ENCODE measurements at places on chromosomes 12 and 14.

GRCh38 chr12:5620896-5621295 lies 189.0 kb downstream of the NTF3 start:
- DNase-seq: no peak

DNA sequence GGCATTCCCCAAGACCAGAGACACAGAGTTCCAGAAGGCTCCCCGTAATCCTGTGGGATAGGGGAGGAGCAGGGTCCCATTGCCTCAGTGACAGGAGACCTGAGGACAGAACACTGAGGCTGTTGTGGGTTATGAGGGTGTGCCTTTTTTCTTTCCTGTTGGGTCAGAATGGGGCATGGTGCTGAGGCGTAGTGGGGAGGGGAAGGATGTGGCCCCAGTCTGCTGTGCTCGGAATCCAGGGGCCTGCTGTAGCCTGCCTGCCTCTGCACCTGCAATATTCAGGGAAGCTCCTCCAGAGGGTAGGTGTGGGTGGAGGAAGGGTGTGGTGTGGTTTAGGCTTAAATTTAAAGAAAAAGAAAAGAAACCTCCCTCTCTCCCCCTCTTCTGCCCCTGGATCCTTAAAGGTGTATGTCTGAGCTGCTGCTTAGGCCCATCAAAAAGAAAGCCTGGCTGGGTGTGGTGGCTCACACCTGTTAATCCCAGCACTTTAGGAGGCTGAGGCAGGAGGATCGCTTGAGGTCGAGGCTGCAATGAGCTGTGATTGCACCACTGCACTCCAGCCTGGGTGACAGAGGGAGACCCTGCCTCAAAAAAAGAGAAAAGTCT lies 18.7 kb downstream of the PLEKHG3 start:
- DNase-seq: no peak

DNA sequence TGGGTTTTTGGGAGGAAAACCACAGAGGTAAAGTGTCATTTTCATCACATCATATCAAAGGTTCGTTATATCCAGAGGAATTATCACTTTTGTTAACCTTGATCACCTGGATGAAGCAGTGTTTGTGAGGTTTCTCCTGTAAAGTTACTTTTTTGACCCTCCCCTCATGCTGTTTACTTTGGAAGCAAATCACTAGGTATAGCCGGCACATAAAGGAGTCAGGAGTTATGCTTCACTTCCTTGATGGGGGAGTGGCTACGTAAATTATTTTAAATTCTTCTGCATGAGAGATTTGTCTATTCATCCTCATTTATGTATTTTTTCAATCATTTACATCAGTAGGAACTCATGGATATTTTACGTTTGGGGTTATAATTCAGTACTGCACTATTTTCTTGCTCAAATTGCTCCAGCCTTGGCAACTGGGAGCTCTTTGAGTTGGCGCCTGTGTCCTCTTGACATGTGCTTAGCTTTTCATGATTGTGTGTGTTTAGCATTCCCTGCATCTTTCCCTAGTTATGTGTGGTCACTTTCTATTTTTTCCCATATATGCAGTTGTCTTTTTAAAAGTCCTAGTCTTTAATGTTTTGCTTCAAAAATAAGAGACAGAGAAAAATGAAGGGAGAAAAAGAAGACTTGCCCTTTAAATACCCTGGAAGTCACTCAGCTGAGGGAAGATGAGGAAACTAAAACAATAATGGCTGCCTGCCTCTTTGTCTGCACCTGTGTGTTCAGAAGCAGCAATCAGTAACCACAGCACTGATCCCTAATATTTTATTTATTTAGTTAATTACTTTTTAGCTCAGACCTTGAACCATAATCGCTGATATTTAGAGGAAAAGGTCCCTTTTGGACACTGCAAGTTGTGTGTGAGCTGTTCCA lies 62.1 kb downstream of the ZNF641 start:
- DNase-seq: no peak

GRCh38 chr14:32629236-32629635 lies 300.1 kb downstream of the AKAP6 start:
- no peak for DNase-seq

DNA sequence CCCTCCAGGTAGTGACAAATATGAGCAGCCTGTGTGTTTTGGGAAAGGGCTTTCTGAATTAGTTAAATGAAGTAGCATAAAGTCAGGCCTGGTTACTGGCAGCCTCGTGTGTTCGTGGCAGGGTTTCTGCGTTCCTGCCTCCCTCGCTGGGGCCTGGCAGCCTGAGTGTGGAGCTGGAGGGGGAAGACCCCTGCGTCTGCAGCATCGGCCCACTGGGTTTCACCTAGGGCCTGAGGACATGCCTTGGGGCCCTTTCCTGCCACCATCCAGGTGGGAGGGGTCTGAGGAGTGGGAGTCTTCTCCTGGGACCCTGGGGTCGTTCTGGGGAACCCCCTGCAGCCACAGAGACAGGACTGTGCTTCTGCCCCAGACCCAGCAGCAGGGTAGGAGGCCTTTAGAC lies 20.4 kb upstream of the AMN start:
- DNase-seq: no peak

DNA sequence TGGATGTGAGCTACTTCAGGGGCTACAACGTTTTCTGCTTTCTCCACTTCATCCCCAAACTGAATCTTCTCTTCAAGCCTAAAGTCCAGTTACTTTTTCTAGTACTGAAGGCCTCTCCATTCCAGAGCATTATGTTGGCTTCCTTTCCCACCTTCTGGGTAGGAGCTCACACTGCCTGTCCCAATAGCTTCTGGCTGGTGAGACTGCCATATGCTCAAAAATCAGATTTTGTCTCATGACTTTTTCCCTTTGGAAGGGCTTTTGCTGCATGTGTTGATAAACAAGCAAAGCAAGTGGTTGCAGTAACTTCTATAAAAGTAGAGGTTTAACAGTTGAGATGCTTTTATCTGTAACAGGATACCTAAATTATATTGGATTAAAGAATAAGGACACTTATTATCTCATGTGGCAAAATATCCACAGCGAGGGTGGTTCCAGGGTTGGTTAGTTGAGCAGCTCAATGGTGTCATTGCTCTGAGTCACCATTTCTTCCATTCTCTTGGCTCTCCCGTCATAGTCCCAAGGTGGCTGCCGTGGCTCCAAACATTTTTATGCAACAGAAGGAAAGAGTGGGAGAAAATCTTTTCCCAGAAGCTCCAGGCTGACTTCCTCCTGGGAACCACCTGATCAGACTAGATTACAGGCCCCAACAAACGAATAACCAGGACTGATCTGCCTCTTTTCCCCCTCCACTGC lies 15.1 kb upstream of the PPFIBP1 start:
- no peak for DNase-seq

DNA sequence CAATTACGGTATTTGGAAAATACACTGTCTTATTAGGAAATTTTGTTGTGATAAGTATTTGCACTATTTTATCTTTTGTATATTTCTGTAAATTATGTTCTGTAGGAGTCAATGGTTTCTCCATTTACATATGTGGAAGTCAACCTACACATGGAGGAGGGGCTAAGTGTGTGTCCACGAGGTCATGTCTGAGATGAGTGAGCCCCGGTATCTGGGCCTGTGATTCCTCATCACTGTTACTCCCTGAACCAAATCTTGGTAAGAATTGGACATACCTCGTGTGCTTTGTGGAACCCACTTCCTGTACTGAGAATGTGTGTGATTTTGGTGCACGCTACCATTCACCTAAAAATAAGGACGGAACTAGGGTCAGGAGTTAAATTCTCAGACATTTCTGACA lies 1105.5 kb downstream of the TMEM121 start:
- no peak for DNase-seq

DNA sequence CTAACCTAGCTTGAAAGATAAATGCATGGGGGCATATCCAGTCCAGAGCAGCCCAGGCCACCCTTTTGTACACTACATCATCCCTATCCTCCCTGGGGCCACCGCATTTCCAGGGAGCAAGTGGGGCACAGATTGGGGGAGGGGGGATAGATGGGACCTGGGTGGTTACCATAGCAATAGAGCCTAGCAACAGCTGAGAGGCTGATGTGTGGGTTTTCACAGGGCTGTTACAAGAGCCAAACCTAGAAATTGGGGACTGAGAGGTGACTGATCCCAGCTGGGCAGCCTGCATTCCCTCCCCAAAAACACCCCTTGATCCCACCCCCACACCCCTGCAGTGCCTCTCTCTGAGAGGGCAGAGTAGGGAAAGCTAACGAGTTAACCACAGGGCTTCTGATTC lies 3.7 kb upstream of the ZNF384 start:
- no peak for DNase-seq

GRCh38 chr14:26548406-26548805 lies 49.4 kb downstream of the NOVA1 start:
- no peak for DNase-seq

GRCh38 chr12:13027032-13027431 lies 17.1 kb upstream of the FAM234B start:
- no peak for DNase-seq

GRCh38 chr14:77761205-77761931 lies 412 bp upstream of the SNW1 start:
- peak; percentile 24 for DNase-seq

GRCh38 chr14:66234411-66234810 lies 251.8 kb upstream of the CCDC196 start:
- no peak for DNase-seq

- DNase-seq: peak; percentile 90
Observed at GRCh38 chr12:12182703-12183365, 84.0 kb downstream of the LRP6 start.

All from astrocyte (in vitro differentiated cells and primary cell).